Body of pancreas (tissue), 4 donors: ENCODE measurements at places on chromosomes 2 and 18. TPM values are rescaled to one million over a fixed set of nuclear protein-coding genes. Genes with fewer than 3 reads are reported as not detected.

- no peak for DNase-seq
Measured at GRCh38 chr2:168997118-168997521, 34.0 kb downstream of the ABCB11 start.

Gene UBXN2A
- 4.0 TPM for total RNA-seq

Gene AOX1
- total RNA-seq, result 75.0 TPM

- no peak for DNase-seq
Measured at GRCh38 chr2:95052307-95052706, 26.8 kb downstream of the MAL start.

DNA sequence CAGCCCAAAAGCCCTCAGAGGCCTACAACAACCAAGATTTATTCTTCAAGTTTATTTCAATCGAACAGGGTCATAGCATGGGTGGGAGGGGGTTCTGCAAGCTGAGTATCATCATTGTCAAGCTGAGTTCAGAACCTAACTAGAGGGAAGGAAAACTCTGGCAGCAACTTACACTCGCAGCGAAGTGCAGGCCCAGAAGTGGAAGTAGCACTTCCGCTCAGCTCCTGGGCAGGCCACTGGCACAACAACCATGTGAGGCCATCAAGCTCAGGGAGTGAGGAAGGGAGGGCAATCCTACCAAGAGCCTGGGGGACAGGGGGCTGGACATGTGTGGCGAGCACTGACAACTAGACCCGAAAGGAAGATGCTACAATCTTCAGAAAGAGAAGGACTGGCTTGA lies 4.8 kb downstream of the UXS1 start:
- DNase-seq, result no peak

- no peak for DNase-seq
Measured at GRCh38 chr2:49248506-49248905, 94.2 kb upstream of the FSHR start.

- DNase-seq, result no peak
Measured at GRCh38 chr18:78136986-78137385, 842.6 kb upstream of the SALL3 start.

DNA sequence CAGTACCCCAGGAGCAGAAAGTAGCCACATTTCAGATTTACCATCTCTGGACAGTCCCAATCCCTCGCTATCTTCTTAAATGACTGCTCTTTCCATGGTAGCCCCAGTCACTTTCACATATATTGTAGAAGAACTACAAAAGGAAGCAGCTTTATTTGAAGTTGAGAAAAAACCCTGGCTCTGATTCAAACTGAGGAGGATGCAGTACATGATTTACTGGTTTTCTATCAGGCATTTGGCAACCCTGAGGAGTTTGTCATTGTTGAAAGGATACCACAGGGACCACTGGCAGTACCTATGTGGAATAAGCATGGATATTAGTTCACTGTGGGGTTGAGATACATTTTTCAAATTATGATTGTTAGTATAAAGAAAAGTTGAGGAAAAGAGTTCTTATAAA lies 640.9 kb upstream of the SETBP1 start:
- no peak for DNase-seq

- DNase-seq, result peak; percentile 75
Measured at GRCh38 chr2:66495788-66496640, 61.1 kb downstream of the MEIS1 start.

Gene MYCN
- total RNA-seq, result not detected

Gene ALK
- total RNA-seq, result under 0.01 TPM

DNA sequence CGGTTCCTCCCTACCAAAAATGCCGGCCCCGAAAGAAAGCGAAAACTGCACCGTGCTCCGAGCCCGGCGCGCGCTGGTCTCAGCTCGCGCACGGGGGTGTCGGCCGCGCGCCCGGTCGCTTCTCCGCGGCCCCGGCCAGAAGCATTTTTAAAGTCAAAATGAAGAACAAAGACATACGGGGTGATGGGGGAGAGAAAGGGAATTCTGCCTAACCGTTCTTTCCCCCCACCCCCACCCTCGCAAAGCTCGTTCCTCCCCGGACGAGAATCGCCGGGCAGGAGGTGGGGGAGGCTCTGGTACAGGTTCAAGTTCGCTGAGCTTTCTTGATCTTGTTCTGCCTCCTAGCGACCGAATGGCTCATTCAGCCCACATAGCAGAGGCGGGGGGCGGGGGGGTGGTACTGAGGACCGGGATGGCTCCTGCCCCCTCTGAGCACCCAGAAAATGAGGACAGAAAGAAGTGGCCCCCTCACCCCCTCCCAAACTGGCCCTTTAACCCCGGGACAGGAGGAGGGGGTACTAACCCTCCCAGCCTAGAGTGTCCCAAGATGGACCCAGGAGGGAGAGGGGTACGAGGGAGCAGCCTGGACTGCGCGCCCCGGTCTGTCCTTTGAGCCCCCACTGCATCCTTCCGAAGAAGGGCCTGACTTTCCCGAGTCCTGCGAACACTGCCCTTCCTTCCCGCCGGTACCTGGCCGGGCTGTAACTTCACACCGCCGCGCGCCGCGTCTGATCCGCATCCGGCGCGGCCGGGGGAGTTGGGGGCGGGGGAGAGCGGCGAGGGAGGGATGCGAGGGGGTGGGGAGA lies 3.1 kb downstream of the BCL11A start:
- DNase-seq, result peak; percentile 90

Gene TMEM182
- total RNA-seq, result 0.33 TPM

DNA sequence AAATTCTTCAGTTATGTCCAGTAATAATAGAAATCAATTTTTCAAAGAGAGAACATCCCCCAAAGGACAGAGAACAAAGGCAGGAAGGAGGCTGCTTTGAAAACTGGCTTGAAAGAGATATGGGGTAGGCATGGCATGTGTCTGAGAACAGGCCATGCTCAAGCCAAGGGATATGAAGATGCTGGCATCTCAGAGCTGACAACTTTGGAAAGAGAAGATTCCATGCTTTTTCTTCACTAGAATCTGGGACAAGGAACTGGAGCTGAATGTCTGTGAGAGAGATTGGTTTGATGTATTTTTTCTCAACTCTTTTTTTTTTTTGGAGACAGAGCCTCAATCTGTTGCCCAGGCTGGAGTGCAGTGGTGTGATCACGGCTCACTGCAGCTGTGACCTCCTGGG lies 139.8 kb upstream of the DLX2 start:
- no peak for DNase-seq

GRCh38 chr2:85246348-85246747 lies 81.4 kb downstream of the TGOLN2 start:
- DNase-seq, result no peak

Gene NDC80
- not detected for total RNA-seq

Gene MEIS1
- total RNA-seq, result 82.1 TPM

Gene ERFE
- 0.66 TPM for total RNA-seq

- no peak for DNase-seq
Measured at GRCh38 chr2:185892484-185892883, 153.9 kb downstream of the FSIP2 start.

Gene NPAS2
- 51.7 TPM for total RNA-seq

Gene CRYGD
- not detected for total RNA-seq

Gene POTEE
- not detected for total RNA-seq

GRCh38 chr2:22281033-22281432 lies 1103.9 kb upstream of the KLHL29 start:
- DNase-seq, result no peak

Gene PTPRN
- total RNA-seq, result 19.8 TPM

DNA sequence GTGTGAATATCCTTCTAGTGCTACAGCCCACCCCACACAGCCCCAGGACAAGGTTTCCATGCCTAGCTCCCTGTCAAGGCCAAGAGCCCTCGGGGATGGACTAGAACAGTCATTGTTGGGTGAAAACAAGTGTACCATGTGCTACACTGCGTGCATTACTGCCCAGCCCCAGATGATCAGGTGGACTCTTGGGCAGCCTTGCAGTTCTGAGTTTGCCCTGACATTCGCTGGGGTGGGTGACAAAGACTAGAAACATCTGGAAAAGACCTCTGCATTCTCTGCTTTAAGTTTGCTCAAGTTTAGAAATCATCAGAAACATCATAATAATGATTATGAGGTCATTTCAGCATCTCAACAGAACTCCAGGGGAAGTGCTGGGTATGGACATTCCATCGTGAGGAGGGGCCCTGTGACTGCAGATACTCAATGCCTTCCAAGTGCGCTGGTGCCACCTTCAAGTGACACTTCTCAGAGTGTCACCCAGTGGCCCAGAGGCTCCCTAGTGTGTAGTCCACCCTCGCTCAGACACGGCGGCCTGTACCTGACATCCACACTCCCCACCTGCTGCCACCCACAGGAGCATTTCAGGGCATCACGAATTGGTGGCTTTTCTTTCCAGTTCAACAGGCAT lies 5.3 kb upstream of the PXDN start:
- no peak for DNase-seq

Gene PTGR3
- total RNA-seq, result 8.9 TPM

DNA sequence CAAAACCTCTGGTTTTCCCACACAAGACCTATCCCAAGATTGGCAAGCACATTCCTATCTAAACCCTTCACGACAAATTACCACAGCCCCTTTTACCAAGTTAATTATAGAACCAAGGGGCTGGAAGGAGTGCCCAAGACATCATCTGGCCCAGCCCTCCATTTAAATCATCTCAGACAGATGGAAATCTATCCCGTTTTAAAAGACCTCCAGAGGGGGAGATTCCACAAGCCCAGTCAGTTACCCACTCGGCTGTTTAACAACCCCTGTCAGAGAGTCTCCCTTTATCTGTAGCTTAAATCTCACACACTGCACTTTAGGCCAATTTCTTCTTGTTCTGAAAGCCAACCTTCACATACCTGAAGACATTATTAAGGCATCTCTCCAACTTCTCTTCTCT lies 179.1 kb upstream of the MEIS1 start:
- DNase-seq, result no peak

Gene CAPN13
- total RNA-seq, result 21.3 TPM

GRCh38 chr2:220885593-220885992 lies 686.5 kb downstream of the EPHA4 start:
- DNase-seq, result no peak

Gene ZAP70
- 2.1 TPM for total RNA-seq

- DNase-seq, result no peak
Measured at GRCh38 chr2:213279971-213280370, 4.3 kb upstream of the SPAG16 start.

Gene UNC80
- 1.8 TPM for total RNA-seq

- DNase-seq, result no peak
Measured at GRCh38 chr18:29123706-29124530, 947.0 kb upstream of the CDH2 start.

GRCh38 chr2:233413046-233413445 lies 58.8 kb downstream of the DGKD start:
- no peak for DNase-seq

- DNase-seq, result no peak
Measured at GRCh38 chr18:9690418-9691188, 17.5 kb upstream of the RAB31 start.

Gene SH3RF3
- 5.6 TPM for total RNA-seq

DNA sequence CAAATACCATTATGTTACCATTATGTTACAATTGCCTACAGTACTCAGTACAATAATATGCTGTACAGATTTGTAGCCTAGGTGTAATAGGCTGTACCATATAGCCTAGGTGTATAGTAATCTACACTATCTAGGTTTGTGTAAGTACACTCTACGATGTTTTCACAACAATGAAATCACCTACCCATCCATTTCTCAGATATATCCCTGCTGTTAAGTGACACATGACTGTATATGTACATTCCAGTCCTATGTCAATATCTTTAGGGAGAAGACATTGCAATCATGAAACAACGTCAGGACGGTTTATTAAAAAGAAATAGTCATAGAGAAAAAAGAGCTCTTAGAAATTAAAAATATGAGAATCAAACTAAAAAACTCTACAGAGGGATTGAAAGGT lies 119.0 kb upstream of the CDC42EP3 start:
- DNase-seq, result no peak

DNA sequence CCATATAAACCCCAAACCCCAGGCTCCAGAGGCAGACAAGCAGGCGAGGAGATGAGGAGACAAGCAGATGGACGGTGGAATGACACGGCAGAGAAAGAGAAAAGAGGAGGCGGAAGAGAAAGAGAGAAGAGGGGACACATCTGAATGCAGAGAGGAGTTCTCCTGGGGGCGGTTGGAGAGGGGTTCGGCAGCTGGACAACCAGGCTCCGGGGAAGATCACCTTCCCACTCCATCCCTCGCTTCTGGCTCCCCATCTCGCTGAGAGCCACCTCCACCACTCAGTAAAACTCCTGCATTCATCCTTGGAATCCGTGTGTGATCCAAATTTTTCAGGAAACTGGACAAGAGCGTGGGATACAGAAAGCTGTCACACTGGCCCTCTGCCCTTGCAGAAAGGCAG lies 966.7 kb upstream of the NXPH2 start:
- no peak for DNase-seq

DNA sequence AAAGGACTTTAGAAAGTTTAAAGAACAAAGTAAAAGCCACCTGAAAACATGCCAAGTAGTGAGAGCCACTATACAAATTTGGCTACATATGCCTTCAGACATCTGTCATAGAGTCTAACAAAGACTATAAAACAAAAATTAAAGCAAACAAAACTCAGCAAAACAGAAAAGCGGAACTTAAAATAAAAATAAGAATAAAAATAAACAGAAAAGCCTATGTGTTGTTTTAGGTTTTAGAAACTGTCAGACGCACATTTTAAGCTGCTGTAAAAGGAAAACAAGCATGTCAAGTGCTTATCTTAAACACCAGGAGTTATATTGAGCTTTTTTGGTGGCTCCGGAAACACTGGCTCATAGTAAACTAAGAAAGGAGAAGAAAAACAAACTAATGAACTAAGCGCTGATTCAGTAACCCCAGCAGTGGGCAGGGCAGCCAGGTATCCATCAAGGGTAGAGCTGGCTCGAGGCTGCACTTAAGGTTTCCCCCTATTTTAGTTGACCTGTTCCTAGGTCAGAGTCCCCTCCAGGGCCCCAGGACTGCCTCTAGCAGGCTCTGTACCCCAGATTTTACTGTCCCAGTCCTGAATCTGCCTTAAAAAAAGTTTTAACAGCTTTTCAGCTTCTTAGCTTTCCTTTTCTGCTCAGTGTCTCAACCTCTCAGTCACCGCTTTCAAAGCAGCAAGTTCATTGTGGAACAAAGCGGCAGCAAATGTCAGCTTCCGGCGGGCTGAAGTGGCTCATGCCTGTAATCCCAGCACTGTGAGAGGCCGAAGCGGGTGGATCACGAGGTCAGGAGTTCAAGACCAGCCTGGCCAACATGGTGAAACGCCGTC lies 15.4 kb upstream of the RMC1 start:
- peak; percentile 17 for DNase-seq

Gene ANO7
- total RNA-seq, result 1.6 TPM

Gene TYMS
- total RNA-seq, result 1.8 TPM

Gene IHH
- not detected for total RNA-seq

Gene PREPL
- total RNA-seq, result 46.5 TPM

- DNase-seq, result no peak
Measured at GRCh38 chr2:46369783-46370182, 72.6 kb downstream of the EPAS1 start.

GRCh38 chr2:219475278-219475677 lies 23.4 kb upstream of the GMPPA start:
- DNase-seq, result no peak

Gene NEURL3
- 40.7 TPM for total RNA-seq

GRCh38 chr2:192072261-192072660 lies 122.5 kb downstream of the TMEFF2 start:
- no peak for DNase-seq
